ENCODE measurements at places on chromosomes 2 and 18.

- no peak for DNase-seq
These were observed 1.6 kb upstream of the ADRA2B start for GRCh38 chr2:96117701-96118588.

DNA sequence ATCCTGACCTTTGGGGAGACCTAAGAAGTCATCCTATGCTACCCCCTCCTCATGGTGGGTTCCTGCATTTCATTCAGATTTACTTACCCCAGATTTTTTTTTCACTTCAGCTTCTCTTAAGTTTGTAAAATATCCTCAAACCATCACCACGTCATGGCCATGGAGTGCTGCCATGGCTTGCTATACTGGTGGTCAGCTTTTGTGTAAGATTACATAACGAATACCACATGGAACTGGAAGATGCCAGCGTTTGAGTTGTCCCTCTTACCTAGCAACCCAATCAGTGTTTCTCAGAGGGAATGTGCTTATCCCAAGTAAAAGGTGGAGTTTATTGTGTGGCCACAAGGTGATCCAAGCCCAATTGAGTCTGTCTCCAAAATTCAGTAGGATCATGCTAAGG lies 148.6 kb upstream of the ALPP start:
- no peak for DNase-seq

- DNase-seq, result peak; percentile 16
These were observed 79.6 kb downstream of the MIB1 start for GRCh38 chr18:21820033-21820810.

DNA sequence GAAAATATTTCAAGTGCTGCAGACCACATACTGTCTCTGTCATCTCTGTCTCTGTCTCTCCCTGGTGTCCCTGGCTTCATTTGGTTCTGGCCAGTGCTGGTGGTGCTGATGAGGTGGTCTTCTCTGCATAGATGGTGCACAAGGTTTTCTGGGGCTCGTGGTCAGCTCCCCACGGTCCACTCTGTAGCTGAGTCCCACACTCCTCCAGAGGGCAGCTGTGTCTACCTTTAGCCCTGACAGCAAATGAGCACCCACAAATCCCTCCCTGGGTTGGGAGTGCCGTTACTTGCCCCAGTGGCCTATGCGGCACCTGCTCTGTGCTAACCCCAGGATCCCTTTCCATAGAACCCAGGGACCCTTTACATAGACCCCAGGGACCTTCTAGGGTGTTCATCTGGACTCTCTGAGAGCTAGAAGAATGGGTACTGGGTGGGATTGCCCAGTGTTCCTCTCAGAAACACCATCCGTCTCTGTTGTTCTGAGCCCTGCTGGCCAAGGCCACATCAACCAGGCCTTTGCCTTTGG lies 129.3 kb downstream of the CAPN13 start:
- no peak for DNase-seq

- DNase-seq, result no peak
These were observed 221.8 kb upstream of the CTAGE1 start for GRCh38 chr18:22639561-22639960.

- DNase-seq, result no peak
These were observed 125.8 kb downstream of the MGAT5 start for GRCh38 chr2:134379722-134380121.

- DNase-seq, result no peak
These were observed 117.6 kb upstream of the RASGRP3 start for GRCh38 chr2:33358878-33359277.

DNA sequence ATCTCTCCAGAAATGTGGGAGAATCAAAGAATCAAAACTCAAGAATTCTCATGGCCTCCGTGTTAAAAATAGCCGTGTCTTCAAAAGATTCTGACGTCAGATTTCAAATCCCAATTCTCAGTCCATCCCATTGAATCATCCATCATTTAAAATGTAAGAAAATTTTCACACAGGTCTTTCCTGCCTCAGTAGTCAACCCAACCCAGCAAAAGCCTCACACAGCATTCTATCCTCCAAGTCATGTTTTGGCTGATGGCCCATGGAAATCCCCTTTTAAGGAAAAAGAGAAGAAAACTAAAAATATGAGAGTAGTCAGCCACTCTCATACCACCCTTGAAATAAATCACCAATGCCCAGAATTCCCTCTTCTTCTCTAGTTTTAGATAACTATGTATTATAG lies 211.8 kb downstream of the C1D start:
- no peak for DNase-seq

DNA sequence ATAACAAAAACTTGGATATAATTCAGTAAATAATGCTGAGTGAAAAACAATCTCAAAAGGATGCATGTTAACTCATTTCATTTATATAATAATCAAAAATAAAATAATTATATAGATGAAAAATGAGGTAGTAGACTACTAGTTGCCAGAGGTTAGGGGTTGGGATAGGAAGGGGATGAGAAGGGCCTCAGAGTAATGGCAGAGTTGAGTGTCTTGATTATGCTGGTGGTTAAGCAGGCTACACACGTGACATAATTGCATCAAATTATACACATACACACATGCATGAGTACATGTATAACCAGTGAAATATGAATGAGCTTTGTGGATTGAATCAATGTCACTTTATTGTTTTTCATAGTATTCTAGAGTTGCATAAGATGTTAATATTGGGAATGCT lies 201.0 kb downstream of the RIT2 start:
- DNase-seq, result no peak

DNA sequence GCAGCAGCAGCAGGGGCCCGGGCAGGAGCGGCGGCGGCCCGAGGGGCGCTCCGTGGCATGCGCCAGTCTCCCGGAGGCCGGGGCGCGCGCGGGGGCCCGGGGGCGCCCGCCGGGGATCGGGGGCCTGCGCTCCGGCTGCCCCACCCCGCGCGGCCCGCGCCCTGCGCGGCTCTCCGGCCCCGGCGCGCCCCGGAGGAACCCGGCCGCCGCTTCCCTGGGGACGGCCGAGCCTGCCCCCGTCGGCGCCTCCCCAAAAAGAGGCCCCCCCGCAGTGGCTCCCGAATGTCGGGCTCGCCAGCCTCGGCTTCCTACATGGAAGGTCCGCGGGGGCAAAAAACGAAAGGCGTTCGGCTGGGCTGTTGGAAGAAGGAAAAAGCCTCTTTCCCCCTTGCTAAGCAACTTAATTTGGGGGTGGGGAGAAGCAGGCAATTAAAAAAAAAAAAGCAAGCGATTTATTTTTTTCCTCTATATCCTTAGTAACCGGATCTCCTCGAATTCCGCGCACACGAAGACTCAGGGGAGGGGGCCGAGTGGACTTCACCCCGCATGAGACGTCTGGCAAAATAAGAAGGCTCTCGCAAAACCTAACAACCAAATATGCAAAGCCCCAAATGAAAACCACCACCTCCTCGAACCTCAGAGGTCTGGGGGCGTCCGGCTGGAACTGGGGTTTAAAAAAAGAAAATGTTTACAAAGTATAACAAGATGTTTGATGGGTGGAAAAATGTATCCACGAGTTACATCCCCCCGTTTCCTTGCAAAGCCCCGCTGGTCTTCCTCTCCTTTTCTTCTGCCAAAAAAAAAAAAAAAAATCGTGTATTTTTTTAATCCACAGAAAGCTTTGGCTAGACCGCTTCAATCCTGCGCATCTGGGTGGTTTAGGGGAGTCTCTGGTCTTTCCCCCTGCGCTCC lies at the start of gene SMAD7:
Gene SMAD7 (minus strand): TSS at position 430 of the 912 bp plus-strand sequence. CDS start 541 bp downstream, outside the sequence.
- no peak for DNase-seq

GRCh38 chr2:183606718-183607085 lies 482.5 kb downstream of the NUP35 start:
- DNase-seq, result no peak

DNA sequence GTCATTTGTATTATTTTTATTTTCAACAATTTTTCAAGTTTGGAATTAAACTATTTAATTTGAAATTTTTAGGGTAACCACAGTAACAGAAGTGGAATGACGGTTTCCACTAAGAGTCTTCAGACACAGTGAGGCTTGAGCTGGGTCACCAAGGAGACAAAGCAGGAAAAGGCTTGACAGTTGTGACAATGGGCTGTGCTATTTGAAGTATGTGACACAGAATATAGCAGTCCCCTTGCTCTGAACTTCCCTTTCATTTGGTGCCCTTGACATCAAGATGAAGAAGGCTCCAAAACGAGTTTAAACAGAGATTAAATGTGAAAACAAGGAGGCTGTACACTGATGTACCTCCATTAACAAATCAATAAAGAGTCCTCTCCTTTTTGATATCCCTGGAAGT lies 265.4 kb upstream of the DLGAP1 start:
- no peak for DNase-seq

DNA sequence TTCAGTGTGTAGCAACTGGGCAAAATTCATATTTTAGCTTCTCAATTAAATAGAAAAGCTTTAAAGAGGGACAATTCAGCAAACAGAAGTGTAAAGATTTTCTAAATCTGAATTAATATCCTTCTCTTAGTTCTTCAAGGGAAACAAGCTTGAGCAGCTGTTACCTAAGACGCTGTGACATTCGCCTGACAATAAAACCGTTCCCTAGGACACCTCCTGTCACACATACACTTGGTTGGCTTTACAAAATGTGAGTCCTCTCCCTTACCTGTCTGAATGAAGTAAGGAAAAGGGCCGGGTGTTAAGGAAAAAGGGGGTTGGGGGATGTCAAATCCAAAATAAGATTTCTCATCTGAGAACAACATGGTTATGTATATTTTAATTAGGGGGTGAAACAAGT lies 2.1 kb downstream of the SERTAD2 start:
- DNase-seq, result no peak

GRCh38 chr2:62941413-62941812 lies 109.2 kb upstream of the OTX1 start:
- DNase-seq, result no peak

GRCh38 chr2:29202819-29203495 lies 87.7 kb downstream of the CLIP4 start:
- no peak for DNase-seq

GRCh38 chr2:31947871-31948270 lies 62.9 kb downstream of the MEMO1 start:
- DNase-seq, result no peak

DNA sequence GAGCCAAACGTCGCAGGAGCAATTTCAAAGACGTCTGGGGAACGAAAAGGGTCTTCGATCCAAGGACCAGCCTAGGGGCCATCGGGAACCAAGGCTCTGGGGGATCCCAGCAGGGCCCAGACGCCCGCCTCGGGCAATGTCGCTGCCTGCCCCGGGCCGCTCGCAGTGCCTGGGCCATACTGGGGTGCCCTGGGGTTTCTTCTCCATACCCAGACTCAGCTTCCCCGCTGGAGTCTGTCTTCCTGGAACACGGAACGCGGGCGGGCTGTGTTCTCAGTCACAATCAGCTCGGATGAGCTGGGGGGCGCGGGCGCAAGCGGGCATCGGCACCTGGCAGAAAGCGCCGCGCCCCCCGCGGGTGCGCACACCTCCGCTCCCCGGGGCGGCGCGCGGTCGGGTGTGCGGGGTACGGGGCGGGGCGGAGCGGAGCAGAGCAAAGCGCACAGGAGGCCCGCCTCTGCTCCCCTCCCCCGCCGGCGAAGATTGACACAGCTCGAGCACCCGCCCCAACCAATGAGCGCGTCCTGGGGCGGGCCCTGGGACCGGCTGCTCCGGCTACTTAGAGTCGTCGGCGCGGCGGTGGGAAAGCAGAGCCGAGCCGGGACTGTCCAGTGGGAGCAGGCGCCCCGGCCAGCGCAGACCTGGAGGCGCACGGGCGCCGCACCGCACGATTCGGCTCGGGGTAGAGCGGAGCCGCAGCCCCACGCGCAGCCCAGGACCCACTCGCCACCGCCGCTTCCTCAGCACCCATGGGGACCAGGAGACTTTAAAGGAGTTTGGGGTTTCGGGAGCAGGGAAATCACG lies at the start of gene LRATD1:
Gene LRATD1 (plus strand): TSS at position 585 of the 804 bp plus-strand sequence. CDS start 1,263 bp downstream, outside the sequence.
- DNase-seq, result peak; percentile 12

GRCh38 chr18:48608581-48608980 lies 69.8 kb downstream of the CTIF start:
- DNase-seq, result no peak

DNA sequence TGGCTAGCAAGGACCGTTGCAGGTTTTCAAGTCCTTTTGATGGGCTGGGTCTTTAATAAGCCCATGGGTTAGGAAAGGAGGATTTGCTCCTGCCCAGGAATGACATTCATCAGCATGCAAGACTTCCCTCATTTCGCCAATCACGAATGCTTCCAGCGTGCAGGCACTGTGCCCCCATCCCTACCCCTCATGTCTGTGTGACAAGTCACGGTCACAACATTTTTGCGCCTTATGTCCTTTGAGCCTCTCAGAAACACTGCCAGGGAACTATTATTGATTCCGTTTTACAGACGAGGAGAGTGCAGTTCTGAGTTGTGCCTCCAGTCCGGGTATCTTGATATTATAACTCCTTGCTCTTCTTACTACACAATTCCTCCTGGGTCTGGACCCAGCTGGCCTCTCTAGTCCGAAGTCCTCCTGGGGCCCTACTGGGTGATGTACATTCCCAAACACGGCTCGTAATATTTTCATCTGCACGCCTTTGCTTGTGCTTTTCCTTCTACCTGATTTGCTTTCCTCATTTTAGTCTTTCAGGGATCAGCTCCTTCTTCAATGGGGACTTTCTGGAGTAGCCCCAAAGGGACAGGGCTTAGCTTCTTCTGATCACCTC lies 101.8 kb upstream of the MYCN start:
- DNase-seq, result no peak

DNA sequence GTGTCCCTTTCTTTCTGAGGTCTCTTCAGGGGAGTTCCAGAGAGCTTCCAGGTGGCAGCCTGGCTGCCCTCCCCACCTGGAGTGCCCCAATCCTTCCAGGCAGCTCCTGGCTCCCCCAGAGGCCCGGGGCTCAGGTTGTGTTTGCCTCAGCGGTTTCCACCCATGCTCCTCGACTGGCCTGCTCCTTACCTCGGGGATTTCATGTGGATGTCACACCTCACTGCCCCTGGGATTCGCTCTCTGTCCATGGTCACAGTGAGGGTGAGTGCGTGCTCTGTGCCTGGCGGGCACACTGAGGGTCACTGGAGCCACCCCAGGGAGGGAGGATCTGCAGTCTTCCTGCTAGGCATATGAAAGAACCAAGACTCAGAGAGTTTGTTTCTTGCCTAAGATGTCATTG lies 2.1 kb upstream of the TOGARAM2 start:
- no peak for DNase-seq

GRCh38 chr2:25740810-25741381 lies 67.5 kb upstream of the DTNB start:
- DNase-seq, result no peak

DNA sequence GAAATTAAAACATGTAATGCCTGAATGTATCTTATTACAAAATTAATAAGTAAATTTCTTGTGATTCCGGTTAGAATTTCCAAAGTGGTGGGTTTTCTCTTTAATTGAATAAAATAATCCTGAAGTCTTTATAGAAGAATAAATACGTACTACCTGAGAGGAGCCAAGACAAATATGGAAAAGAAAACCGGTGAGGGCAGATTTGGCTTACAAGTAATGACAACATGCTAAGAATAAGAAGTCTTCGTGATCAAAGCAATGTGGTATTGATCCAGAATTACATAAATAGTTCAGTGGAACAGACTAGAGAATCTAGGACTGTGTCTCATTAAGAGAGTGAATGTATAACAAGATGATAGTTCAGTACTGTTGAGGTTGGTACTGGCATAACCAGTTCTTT lies 167.5 kb downstream of the NEDD4L start:
- DNase-seq, result no peak

DNA sequence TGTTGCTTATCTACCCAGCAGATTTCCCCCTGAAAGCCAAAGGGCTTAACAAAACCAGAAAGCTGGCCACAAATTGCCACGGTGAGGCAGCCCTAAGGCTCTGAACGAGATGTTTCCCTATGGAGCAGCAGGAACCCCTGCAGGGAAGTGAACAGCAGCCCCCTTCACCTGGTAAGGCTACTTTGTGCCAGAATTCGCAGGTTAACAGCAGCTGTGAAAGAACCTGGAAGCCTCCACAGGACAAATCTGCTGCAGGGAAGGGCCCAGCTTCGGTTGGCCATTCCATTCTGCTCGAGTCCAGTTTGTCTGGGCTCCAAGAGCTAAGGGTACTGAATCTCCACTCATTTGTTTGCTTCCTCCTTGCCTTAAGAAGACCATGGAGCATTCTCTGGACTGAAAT lies 175.3 kb downstream of the PDE11A start:
- no peak for DNase-seq

Data from HFFc6 (cell line).